Smooth muscle cell of bladder (primary cell): ENCODE measurements at places on chromosomes 7 and 10. TPM values are rescaled to one million over a fixed set of nuclear protein-coding genes. Genes with fewer than 3 reads are reported as not detected.

INHBA gene
- total RNA-seq = 30.6 and 38.9 TPM in 2 replicates

ABCC2 gene
- 1.6 and 2.4 TPM in 2 replicates for total RNA-seq

ARID5B gene
- total RNA-seq = 72.1 and 84.9 TPM in 2 replicates

ZNF736 gene
- total RNA-seq = 5.5 and 6.9 TPM in 2 replicates

RARRES2 gene
- 46.9 and 66.8 TPM in 2 replicates for total RNA-seq

RBM20 gene
- total RNA-seq = under 0.01 TPM in 2 replicates
